ENCODE measurements at places on chromosomes 16 and 17. TPM values are rescaled to one million over a fixed set of nuclear protein-coding genes. Genes with fewer than 3 reads are reported as not detected.

Gene ZNF646
- 21.7 TPM for total RNA-seq

Gene PRRT2
- total RNA-seq, result 3.4 TPM

Gene CCL16
- not detected for total RNA-seq

Gene SHBG
- 0.40 TPM for total RNA-seq

Gene ATAD5
- 2.7 TPM for total RNA-seq

DNA sequence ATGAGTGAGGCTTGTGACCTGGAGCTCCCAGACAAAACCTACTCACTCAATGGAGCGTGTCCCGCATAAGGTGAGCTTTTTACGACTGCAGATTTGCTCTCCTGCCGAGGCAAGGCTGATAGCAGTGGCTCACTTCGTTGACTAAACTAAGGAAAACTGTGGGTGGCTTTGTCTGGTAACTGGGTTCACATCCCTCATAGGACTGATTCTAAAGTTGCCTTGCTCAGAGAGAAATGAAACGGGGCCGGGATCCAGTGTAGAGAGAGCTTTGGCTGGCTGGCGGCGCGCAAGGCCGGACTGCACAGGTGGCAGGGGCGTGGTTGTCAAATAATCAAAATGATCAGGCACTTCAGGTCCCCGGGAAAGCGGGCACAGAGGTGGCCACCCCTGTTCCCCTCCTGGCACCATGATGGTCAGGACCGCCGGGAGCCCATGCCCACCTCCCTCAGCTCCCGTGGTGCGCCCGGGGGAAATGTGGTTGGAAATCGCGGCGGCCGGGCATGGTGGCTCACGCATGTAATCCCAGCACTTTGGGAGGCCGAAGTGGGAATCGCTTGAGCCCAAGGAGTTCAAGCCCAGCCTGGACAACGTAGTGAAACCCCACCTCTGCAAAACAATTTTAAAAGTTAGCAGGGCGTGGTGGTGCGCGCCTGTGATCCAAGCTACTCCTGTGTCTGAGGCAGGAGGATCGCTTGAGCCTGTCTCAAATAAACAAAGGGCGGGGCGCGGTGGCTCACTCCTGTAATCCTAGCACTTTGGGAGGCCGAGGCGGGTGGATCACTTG, 26.6 kb upstream of the OR1F1 start:
- peaks cover 24% of the 10 kb centered on the region for H3K4me1 ChIP-seq
- H3K36me3 ChIP-seq, result peaks cover 6% of the 10 kb centered on the region
- peak overlapping the region; percentile 32 for H3K27ac ChIP-seq
- no peak for DNase-seq
- H3K4me3 ChIP-seq, result no peak overlapping the region

- H3K27ac ChIP-seq, result peak overlapping the region; percentile 78
- H3K36me3 ChIP-seq, result peaks cover 3% of the 10 kb centered on the region
- no peaks in the 10 kb centered on the region for H3K27me3 ChIP-seq
- peaks cover 21% of the 10 kb centered on the region for H3K4me1 ChIP-seq
- H3K4me3 ChIP-seq, result peak overlapping the region; percentile 94
Measured at GRCh38 chr17:81858170-81858966, 2.0 kb downstream of the P4HB start.

DNA sequence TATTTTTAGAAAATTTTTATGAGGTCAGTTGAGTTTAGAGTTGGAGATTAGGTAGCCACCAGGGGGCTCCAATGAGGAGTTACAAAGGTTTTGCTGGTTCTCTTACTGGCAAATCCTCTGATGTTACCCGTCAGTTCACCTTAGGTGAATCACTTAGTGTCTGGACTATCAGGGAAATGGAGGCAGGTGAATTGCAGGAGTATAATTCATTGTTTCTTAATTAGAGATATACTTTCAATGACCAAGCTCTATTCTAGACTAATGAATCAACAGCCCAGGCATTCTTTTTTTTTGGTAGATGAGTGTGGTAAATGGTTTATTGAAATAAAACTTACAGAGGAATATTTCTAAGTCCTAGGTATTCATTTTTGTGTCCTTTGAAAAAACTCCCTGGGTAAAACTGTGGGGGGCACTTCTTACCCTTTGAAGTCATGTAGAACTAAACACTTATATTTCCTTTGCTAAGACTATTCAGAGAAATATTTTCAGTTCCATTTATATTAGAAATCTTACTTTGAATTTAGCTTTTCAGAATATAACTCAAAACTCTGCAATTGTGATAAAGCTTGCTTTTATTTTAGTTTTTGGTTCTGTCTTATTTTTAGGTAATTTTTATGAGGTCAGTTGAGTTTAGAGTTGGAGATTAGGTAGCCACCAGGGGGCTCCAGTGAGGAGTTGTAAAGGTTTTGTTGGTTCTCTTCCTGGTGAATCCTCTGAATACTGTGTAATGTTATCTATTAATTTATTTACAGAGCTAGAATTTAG, 17.7 kb downstream of the PSMD11 start:
- no peak overlapping the region for H3K4me3 ChIP-seq
- DNase-seq, result peak; percentile 60
- H3K27me3 ChIP-seq, result no peaks in the 10 kb centered on the region
- H3K27ac ChIP-seq, result peak overlapping the region; percentile 53

GRCh38 chr16:19660432-19660831, 57.6 kb downstream of the KNOP1 start:
- H3K4me1 ChIP-seq, result no peaks in the 10 kb centered on the region
- peaks cover 17% of the 10 kb centered on the region for H3K36me3 ChIP-seq
- H3K27ac ChIP-seq, result no peak overlapping the region
- DNase-seq, result no peak

DNA sequence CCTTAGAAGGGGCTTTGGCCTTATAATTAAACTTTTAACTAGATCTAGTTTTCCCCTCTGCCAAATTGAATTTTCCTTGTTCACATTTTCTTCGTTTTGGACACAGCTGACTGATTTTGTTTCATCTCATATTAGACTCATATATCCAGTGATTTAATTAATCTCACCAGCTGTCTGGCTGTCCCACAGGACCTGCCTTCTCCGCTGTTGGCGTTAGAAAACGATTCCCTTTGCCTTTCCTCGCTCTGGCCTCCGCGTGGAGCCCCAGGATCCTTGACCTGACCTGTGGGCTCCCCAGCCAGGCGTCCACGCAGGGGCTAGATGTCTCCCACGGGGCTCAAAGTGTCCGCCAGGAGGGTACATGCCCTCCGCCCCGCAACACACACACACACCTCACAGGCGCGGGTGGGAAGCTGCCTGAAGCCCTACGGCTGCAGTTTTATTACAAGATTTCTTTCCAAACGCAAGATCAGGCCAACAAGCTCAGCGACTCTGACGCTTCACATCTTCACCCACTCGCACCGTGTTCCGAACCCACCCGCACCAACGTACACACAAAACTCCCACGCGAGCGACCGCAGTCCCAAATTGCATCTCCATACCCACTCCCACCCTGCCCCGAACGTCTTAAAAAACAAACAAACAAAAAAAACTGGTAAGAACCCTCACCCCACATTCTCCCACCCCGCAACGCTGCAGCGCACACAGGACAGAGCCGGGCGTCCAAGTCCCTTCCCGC, 1.1 kb downstream of the RPRML start:
- peaks cover 13% of the 10 kb centered on the region for H3K36me3 ChIP-seq
- H3K27me3 ChIP-seq, result peaks cover 57% of the 10 kb centered on the region
- no peak for DNase-seq

GRCh38 chr17:73801455-73802100, 157.3 kb upstream of the SDK2 start:
- no peak overlapping the region for H3K4me3 ChIP-seq
- H3K4me1 ChIP-seq, result peaks cover 2% of the 10 kb centered on the region
- no peak for DNase-seq
- no peak overlapping the region for H3K27ac ChIP-seq
- peaks cover 2% of the 10 kb centered on the region for H3K36me3 ChIP-seq

GRCh38 chr17:51000835-51001638, 119.6 kb downstream of the SPAG9 start:
- peaks cover 4% of the 10 kb centered on the region for H3K4me1 ChIP-seq
- peaks cover 6% of the 10 kb centered on the region for H3K36me3 ChIP-seq
- DNase-seq, result no peak
- H3K4me3 ChIP-seq, result no peak overlapping the region
- H3K27ac ChIP-seq, result peak overlapping the region; percentile 45

DNA sequence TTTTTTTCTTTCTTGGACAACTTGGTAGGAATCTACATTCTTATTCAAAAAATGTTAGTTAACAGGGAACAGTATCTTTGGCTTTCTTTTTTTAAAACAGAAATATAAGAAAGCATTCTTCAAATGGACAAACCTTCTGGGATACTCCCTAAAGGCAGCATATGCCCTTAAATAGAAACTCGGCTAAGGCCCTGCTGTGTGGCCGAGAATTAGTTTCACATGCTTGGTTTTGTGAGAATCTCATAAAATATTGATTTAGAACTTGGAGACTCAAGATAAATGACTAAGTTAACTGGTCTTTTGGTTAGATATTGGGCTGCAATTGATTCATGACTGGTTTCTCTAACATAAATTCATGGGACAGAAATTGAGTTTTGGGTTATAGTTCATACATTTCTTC, 359.9 kb upstream of the XYLT1 start:
- no peak overlapping the region for H3K4me3 ChIP-seq
- no peaks in the 10 kb centered on the region for H3K36me3 ChIP-seq
- peaks cover 12% of the 10 kb centered on the region for H3K27me3 ChIP-seq

DNA sequence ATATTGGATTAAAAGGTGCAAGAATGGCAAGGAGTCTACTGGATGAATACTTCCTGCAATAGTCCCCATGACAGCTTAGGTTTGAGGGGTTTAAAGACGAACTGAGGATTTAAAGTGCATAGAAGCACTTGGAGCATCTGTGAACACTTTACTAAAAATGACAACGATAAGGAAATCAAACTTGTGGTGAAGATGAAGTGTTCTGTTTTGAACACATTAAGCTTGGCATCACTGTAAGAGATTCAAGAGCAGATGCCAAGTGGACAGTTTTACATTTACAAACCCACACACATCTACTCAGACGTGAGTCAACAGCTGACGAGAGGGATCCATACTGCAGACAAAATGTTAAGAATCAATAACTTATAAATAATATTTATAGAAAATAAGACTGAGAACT, 918.7 kb downstream of the CDH11 start:
- no peak overlapping the region for H3K4me3 ChIP-seq
- no peak overlapping the region for H3K27ac ChIP-seq
- H3K27me3 ChIP-seq, result no peaks in the 10 kb centered on the region
- no peaks in the 10 kb centered on the region for H3K4me1 ChIP-seq
- DNase-seq, result no peak
- H3K36me3 ChIP-seq, result no peaks in the 10 kb centered on the region

DNA sequence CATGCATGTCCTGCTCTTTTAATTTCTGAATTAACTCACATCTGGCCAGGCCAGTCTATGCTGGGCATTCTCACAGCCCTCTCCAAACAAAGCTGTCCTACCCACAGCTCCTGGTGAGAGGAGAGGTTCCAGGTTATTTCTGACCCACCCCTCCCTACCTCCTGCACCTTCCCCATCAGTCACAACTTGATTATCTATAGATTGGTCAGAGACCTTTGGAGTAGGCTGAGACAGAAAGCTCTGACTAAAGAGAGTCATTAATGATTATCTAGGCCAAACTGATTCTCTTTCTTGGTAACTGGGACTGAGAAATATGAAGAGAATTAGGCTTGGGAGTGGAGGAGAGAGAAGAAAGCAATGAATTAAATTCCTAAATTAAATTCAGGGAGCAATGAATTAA, 1.4 kb upstream of the KRT222 start:
- H3K27me3 ChIP-seq, result peaks cover 24% of the 10 kb centered on the region
- peaks cover 2% of the 10 kb centered on the region for H3K36me3 ChIP-seq
- H3K4me3 ChIP-seq, result no peak overlapping the region
- H3K4me1 ChIP-seq, result no peaks in the 10 kb centered on the region

GRCh38 chr17:78325076-78325687, 34.7 kb downstream of the SOCS3 start:
- DNase-seq, result no peak
- H3K27ac ChIP-seq, result peak overlapping the region; percentile 93
- no peak overlapping the region for H3K4me3 ChIP-seq
- H3K4me1 ChIP-seq, result peaks cover 20% of the 10 kb centered on the region

- no peaks in the 10 kb centered on the region for H3K4me1 ChIP-seq
- no peak for DNase-seq
- H3K4me3 ChIP-seq, result no peak overlapping the region
- H3K36me3 ChIP-seq, result no peaks in the 10 kb centered on the region
- H3K27me3 ChIP-seq, result peaks cover 28% of the 10 kb centered on the region
Measured at GRCh38 chr16:86232496-86232895, 277.8 kb upstream of the FOXF1 start.

- DNase-seq, result no peak
- H3K27ac ChIP-seq, result no peak overlapping the region
- H3K27me3 ChIP-seq, result peaks cover 4% of the 10 kb centered on the region
- H3K4me3 ChIP-seq, result no peak overlapping the region
- H3K36me3 ChIP-seq, result no peaks in the 10 kb centered on the region
Measured at GRCh38 chr17:78488867-78489634, 88.1 kb downstream of the DNAH17 start.

- H3K4me1 ChIP-seq, result peaks cover 46% of the 10 kb centered on the region
- peak; percentile 50 for DNase-seq
- H3K36me3 ChIP-seq, result peaks cover 5% of the 10 kb centered on the region
- H3K4me3 ChIP-seq, result peak overlapping the region; percentile 99
- H3K27me3 ChIP-seq, result no peaks in the 10 kb centered on the region
Measured at GRCh38 chr17:48908853-48909394, 717 bp downstream of the UBE2Z start.

DNA sequence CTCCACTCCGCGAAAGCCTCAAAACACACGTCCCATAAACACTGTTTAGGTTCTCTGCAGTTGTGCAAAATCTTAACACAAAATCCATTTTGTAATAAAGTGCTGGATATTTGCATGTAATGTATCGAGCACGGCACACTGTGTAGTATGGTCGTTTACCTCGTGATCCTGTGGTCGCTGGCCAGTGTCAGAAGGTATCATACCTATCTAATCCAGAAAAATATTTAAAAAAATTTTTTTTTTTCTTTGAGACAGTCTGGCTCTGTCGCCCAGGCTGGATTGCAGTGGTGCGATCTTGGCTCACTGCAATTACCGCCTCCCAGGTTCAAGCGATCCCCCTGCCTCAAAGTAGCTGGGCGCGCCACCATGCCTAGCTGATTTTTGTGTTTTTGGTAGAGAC, 996 bp downstream of the RPL38 start:
- H3K27me3 ChIP-seq, result peaks cover 21% of the 10 kb centered on the region
- H3K4me3 ChIP-seq, result peak overlapping the region; percentile 99
- H3K36me3 ChIP-seq, result peaks cover 3% of the 10 kb centered on the region
- DNase-seq, result no peak

DNA sequence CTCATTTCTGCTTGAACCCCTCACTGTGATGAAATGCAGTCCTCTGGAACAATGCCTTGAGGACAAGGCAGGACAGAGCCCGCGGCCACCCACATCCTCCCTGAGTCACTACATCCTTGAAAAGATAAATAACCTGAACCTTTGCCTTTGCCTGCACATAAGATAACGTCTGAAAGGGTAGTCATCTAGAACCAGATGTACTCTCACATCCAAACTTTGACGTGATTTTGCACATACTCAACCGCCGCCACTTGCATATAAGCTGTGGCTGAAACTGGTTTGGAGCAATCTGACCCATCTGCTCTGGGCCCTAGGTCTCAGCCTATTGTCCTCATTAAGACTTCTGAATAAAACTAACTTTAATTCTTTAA, 252.1 kb downstream of the PHKB start:
- peaks cover 2% of the 10 kb centered on the region for H3K4me1 ChIP-seq
- DNase-seq, result no peak
- H3K36me3 ChIP-seq, result no peaks in the 10 kb centered on the region
- no peak overlapping the region for H3K27ac ChIP-seq
